ENCODE measurements at places on chromosomes 5 and 9. TPM values are rescaled to one million over a fixed set of nuclear protein-coding genes. Genes with fewer than 3 reads are reported as not detected.

DNA sequence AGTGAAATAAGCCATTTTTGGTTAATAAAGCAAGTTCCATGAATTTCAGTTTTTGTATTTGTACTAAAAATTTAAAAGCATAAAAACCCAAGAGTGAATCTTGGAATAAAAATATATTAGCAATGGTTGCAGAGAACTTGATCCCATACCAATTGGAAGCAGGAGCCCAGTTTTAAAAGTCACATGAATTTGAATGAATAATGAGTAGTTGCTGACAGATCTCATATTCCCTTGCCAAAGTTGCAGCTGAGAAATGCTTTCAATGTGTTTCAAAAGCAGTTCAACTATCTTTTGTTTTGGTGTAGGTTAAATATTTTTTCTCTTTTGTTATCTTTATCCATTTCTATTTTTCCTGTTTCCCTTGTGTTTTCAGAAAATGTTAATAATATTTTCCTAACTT is 818.6 kb downstream of the CDH18 start:
- no peak for DNase-seq

- no peak for DNase-seq
These were observed 167.9 kb upstream of the CD180 start for GRCh38 chr5:67364381-67364970.

DNA sequence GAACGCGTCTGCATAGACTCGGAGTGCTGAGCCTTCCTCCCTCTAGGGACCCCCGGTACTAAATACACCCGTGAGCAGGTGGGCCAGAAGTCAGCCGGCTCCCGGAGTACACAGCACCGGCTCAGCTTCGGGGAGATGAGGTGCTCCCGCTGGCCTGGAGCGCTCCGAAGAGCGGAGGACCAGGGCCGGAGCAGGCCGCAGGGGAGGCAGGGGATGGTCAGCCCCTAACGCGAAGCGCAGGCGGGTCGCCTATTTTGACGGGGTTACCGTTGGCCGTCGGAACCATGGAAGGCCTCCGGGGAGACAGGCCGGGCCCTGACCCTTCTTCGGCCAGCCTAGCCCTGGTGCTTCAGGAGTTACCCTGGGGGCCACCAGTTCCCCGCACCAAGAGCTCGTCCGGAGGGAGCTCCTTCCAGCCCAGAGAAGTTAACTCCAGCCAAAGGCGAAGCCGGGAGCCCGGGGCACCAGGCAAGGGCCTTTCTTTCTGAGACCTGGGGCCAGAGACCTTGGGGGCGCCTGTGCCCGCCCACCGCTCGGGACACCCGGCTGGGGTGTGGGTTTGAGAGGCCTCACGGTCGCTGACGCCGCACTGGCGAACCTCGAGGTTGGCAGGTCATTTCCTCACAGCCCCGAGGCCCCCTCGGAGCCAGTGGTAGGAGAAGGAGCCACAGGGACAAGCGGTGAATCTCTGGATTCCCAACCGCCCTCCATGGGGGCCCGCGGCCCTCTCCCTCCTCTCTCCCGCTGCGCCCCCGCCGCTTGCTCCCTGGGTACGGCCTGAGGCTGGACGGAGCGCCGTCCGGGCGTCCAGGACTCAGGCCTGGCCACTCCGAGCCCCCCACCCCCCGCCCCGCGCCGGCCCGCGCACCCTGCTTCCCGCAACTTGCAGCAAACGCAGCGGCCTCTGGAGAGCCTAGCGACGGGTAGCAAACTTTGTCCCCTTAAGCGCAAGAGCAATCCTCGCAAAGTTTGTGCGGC is 3.4 kb upstream of the IRX4 start:
- no peak for DNase-seq

- no peak for DNase-seq
These were observed 820.7 kb upstream of the TYRP1 start for GRCh38 chr9:11872471-11872870.

Gene PCDHGA3
- total RNA-seq, result not detected

Measured in SJSA1 (cell line).